Hepatocyte (in vitro differentiated cells): ENCODE measurements at places on chromosomes 7 and 10. TPM values are rescaled to one million over a fixed set of nuclear protein-coding genes. Genes with fewer than 3 reads are reported as not detected.

ACADSB gene
- polyA plus RNA-seq, result 25.3 and 40.6 TPM in 2 replicates

CPVL gene
- polyA plus RNA-seq, result 36.3 and 36.4 TPM in 2 replicates

GRID2IP gene
- polyA plus RNA-seq, result 0.25 TPM in 1 of 2 replicates, not detected in the other

SMURF1 gene
- polyA plus RNA-seq, result 12.4 and 13.4 TPM in 2 replicates

HOXA4 gene
- 0.69 and 0.96 TPM in 2 replicates for polyA plus RNA-seq

- no peak for DNase-seq
Measured at GRCh38 chr10:14142606-14143250, 188.0 kb downstream of the FRMD4A start.

DNA sequence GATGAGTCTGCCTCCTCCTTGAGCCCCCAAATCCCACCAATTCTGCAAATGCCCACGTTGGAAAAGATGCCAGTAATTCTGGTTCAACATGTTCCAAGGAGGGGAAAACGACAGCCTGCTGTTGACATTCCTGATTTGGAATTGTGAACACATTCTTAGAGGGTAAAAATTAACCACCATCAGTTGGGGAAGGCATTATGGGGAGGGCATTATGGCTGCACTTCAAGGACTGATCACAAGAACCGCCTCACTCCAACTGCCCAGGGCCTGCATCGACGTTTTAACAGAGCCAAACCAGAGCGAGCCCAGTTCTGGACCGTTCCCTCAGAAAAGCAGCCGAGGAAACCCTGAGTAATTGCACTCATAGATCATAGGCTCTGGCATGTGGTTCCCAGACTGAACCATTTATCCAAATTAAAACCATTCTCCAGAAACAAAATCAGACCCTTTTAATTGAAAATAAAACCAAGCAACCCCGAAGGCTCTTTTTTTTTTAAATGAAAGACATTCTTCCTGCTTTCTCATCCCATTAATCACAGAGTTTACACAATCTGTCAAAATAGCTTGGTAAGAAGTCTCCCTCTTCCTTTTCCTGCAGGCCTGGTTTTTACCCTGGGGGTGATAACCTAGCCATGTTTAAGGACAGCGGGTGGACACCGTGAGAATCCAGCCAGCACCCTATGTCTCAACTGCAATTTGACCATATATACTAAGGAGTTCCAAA lies 8.0 kb downstream of the TNS3 start:
- peak; percentile 69 for DNase-seq

DNA sequence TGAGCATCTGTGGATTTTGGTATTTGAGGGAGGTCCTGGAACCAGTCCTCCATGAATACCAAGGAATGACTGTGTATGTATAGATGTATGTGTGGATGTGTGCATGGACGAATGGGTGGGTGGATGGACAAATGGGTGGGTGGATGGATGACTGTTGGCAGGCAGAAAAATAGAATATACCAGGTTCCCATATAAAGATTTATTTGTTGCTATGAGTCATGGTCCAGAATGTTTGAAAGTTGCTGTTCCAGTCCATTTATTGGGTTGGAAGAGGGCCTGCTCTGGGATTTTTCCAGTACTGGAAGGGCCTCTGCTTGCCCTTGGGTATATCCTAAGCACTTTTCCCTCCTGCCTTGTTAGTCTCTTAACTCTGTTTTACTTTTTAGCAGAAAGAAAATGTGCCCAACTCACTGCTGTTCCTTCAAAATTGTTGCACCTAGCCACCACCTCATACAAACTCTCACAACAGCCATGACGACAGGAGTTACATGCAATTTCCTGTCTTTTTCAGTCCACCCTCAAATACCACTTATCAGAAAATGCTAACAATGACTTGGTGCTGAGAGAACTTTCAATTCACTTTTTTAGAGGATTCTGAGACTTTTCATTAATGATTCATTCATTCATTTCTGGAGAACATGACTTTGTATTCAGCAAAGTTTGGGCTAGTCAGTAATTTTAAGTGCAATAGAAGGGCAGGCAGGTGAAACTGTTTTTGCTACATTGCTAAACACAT lies 108.1 kb downstream of the EEPD1 start:
- DNase-seq, result no peak

- no peak for DNase-seq
Measured at GRCh38 chr7:54831046-54831643, 72.1 kb upstream of the SEC61G start.

DNA sequence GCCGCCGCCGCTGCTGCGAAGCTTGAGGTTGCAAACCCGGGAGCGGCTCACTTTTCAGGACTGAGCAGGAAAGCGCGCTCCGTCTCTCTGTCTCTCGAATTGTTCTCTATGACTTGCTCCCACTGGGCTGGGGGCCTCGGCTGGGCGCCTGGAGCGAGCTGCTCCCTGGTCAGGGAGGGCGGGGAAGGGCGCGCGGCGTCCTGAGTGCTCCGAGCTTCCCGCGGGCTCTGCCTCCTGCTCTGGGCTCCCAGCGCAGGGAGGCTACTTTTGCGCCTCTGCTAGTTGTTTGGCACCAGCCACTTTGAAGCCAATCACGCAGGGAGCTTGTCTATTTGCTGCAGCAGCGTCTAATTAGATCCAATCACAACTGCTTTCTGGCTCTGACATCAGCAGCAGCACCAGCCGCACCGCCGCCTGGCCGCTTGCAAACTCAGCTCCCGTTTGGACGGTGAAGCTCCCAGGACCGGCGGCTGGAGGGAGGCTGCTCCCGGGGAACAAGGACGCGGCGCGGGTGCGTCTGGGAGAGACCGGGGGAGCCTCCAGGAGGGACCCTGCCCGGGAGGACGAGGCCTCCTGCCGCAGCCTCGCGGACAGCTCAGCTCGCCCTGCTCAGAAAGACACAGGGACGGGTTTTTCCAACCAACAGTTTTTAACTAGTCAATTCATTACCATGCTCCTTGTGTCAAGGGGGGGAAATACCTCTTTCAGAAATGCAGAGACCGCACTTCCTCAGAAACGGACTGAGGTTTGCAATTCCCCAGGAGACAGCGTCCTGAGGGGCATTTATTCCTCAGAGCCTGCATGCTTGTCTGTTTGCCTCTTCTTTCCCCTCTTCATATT lies at the start of gene ADARB2:
TSS of gene ADARB2 (minus strand) at position 304 of the 840 bp plus-strand sequence.
- DNase-seq, result peak; percentile 61

DNA sequence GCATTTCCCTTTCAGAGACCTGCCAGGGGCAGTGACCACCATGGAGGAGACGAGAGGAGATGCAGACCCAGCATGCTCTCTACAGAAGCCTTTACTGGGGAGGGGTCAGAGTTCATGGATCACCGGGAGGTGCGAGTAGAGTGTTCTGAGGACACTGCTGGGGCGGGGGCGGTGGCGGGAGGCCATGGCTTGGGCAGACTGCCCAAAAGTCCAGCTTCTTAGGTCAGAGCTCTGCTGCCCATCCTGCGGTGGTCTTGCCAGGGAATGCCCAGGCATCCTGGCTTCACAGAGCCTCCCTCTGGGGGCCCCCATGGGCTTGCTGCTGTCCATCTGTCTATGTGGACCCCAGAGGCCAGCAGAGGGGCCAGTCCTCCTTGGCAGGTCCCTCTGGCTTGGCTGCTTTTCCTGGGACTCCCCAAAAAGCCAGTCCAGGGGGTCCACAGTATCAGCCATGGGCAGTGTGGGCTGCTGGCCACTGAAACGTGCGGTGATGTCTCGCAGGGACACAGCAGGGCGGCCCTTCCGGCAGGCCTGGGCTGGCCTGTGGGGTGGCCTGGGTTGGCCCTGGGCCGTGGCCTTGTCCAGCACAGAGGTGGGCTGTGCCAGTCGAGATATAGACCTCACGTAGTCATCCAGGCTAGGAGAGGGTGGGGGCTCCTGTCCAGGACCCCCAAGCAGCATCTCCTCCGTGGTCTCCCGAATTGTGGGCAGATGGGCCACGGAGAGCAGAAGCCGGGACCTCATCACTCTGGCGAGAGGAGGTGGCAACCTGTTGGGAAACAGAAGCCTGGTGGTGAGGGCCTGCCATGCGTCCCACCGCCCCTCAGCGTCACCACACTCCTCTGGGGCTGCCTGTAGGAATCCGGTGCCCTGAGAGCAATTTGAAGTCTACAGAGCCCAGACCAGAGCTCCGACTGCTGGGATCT lies 1.1 kb downstream of the DEPP1 start:
- no peak for DNase-seq

GRCh38 chr10:114825513-114826253 lies 4.1 kb downstream of the FHIP2A start:
- peak; percentile 11 for DNase-seq

GRCh38 chr7:150845421-150845861 lies 6.9 kb upstream of the AOC1 start:
- DNase-seq, result peak; percentile 32

GRCh38 chr7:148944935-148945934 lies 61.1 kb upstream of the EZH2 start:
- no peak for DNase-seq

- no peak for DNase-seq
Measured at GRCh38 chr10:84196083-84196482, 1.7 kb downstream of the CDHR1 start.

GRCh38 chr7:45027774-45028114 lies 27.7 kb downstream of the CCM2 start:
- no peak for DNase-seq
